ENCODE measurements at places on chromosomes 5 and 9.

DNA sequence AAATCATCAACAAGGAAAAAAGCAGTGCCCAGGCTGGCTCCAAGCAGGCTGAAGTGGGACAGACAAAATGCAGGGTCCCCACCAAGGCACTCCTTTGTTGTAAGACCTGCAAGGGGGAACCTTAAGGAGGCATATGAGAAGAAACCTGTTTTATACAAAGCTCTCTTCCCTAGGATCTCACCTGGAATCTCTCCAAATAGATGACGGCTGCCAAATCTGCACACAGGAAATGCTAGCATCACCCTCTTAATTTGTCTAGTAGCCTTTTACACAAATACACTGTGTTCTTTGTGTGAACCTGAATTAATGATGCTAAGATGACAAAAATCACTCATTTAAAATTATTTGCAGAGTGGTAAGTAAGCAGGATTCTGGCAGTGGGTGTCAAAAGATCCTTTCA lies 280.2 kb downstream of the SPOCK1 start:
- no peak for DNase-seq

- no peak for DNase-seq
Observed at GRCh38 chr5:73606206-73606753, 19.7 kb upstream of the ARHGEF28 start.

- no peak for DNase-seq
Observed at GRCh38 chr9:69496846-69497450, 171.9 kb downstream of the ENTREP1 start.

DNA sequence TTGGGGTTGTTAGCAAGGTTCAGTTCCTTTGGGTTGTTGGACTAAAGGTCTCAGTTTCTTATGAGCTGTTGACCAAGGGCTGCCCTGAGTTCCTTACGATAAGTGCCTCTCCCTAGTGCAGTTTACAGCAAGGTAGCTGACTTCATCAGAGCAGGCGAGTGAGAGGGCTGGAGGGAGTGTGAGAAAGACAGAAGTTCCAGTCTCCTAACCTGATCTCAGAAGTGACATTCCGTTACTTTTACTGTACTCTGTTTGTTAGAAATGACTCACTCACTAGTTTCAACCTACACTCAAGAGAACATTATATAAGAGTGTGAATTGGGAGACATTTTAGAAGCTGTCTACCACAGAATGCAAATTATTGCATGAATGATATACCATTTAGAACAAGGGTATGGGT lies 21.2 kb upstream of the IL31RA start:
- DNase-seq, result no peak

DNA sequence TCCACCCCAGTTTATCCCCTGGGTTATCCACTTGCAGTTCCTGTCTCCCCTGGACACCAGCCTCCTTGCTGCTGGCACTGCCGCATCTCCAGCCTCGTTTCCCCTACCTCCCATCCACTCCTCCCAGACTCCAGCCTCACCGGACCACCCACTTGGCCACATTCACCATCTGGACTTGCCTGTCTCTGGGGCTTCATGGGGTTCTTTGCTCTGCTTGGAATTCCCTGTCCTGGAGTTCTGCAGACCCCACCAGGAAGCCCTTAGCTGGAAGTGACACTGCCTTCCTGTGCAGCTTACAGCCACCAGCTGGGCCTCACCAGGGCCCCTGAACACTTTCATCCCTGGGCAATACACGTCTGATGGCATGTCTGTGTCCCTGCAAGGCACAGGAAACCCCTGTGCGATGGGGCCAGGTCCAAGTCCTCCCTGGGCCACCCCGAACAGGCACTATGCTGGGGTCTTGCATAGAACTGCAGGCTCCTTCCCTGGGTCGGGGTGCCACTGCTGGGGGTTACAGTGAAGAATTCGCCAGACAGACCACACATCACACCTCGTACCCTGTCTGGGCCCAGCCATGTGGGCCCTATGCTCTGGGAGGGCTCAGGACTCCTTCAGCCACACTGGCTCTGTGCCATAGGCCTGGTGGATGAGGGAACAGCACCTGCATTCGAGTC lies 3.0 kb downstream of the FLT4 start:
- peak; percentile 41 for DNase-seq

DNA sequence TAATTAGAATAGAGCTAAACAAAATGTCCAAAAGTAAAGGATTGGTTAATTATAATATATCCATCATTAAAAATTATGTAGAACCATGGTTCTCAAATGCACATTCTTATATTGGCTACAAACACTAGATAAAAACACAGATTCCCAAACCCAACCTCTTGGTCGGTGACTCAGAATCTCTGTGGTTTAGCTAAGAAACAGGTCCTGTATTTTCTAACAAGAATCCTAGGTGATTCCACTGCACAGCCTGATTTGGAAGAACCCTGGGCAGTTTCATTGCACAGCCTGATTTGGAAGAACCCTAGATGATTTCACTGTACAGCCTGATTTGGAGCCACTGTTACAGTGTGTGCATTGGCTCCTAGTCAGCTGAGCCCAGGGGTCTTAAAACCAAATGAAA lies 67.9 kb downstream of the KIAA1958 start:
- no peak for DNase-seq

All from CD8-positive, alpha-beta memory T cell (primary cell).